ENCODE measurements at places on chromosomes 7 and 10.

GRCh38 chr7:131190581-131190980, 137.1 kb upstream of the MKLN1 start:
- no peaks in the 10 kb centered on the region for H3K27me3 ChIP-seq
- no peak for DNase-seq
- H3K27ac ChIP-seq, result no peak overlapping the region
- no peak overlapping the region for H3K4me3 ChIP-seq
- peaks cover 31% of the 10 kb centered on the region for H3K4me1 ChIP-seq
- H3K36me3 ChIP-seq, result no peaks in the 10 kb centered on the region

GRCh38 chr10:12350925-12351324, 1.6 kb downstream of the CAMK1D start:
- H3K4me3 ChIP-seq, result peak overlapping the region; percentile 72
- no peaks in the 10 kb centered on the region for H3K27me3 ChIP-seq
- peak overlapping the region; percentile 71 for H3K27ac ChIP-seq
- no peak for DNase-seq
- H3K4me1 ChIP-seq, result peaks cover 25% of the 10 kb centered on the region

DNA sequence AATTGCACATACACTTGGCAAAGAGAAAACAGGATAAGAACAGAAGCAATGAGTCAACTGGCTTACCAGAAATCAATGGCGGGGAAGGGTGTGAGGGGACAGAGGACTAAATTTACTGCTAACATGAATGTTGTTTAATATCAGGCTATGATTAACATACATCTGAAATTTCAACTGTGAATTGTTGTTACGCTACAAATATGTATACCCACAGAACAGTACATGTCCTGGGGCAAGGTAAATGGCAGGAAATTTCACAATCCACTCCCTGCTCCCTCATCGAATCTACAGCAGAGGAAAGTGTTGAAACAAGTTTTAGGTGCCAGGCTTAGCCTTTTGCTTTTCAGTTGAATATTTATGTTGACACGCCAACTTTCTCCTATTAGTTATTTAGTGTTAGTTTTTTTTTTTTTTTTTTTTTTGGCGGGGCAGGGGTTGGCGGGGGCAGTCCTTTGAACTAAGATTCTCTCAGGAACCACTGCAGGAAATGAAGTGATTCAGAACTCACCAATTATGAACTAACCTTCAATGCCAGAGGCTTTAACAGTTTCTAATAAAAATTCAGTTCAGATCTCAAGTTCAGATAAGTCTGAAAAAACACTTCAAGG, 99.0 kb downstream of the UBE2H start:
- no peak overlapping the region for H3K4me3 ChIP-seq
- no peaks in the 10 kb centered on the region for H3K36me3 ChIP-seq
- H3K27ac ChIP-seq, result no peak overlapping the region
- DNase-seq, result no peak
- H3K4me1 ChIP-seq, result peaks cover 19% of the 10 kb centered on the region

DNA sequence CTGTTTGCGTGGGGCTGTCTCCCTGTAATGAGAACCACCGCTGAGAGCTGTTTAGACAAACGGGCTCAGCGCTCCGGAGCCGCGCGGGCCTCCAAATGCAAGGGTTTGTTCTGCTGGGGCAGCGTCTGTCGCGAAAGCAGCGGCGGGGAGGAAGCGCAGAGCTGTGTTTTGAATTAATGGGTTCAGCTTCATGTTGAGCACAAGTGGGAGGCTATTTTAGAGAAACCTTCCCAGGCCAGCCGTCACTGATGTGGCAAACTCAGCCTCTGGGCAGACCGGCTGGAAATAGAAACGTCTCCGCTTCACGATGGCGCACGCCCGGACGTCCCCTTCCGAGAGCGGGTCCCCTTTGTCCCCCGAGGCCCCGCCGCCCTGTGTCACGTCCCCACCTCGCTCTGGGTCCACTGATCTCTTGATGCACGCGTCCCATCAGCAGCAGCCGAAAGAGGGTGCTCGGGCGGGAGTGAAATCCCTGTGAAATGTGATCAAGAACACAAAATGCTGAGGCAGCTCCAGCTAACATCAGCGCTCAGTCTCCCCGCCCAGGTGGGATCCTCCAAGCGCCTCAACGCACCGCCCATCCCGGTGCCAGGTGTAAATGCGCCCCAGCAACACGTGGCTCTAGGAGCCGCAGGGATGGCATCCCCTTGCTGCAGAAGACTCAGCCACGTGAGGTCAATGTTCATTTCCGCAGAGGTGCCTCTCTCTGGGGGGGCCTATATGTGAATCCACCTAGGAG, 44.9 kb downstream of the BAMBI start:
- H3K4me1 ChIP-seq, result no peaks in the 10 kb centered on the region
- no peaks in the 10 kb centered on the region for H3K36me3 ChIP-seq

DNA sequence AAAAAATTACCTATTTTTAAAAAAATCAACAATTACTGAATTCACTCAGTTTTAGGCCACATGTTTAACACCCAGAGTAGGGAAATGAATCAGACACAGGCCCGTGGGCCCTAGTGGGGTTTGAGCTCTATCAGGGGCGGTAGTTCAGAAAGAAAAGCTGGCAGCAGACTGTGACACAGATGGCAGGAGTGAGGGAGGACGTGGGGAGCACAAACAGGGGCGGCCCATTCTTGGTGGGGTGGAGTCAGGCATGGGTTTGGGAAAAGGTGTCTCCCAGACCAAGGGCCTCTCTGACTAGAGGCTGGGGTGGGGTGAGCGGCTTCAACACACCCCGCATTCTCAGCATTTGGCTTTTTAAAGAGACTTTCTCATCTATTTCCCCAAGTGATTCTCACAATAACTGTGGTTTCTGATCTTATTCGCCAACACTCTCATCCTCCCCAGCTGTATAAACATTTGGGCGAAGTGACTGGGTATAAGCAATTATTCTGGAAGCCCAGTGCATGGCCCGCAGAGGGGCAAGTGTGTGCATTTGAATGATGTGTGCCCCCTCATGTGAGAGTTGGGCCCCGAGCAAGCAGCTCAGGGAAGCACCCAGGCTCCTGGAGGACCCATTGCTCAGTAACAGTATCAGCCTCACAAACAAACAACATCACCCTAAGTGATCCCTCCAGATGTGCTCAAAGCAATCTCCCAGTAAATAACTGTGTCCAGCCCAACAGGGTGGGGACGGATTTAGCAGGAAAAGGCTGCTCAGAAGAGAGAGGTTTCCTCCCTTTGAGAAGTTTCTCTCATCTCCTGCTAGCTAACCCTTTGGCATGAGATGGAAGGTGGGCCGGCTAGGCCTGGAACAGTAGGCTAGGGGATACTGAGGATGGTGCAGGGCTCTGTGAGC, 437.6 kb upstream of the ZMIZ1 start:
- H3K27ac ChIP-seq, result no peak overlapping the region
- no peaks in the 10 kb centered on the region for H3K4me1 ChIP-seq
- no peaks in the 10 kb centered on the region for H3K36me3 ChIP-seq
- DNase-seq, result no peak
- H3K4me3 ChIP-seq, result no peak overlapping the region

- H3K27me3 ChIP-seq, result no peaks in the 10 kb centered on the region
- H3K36me3 ChIP-seq, result no peaks in the 10 kb centered on the region
- H3K4me1 ChIP-seq, result no peaks in the 10 kb centered on the region
- no peak for DNase-seq
- no peak overlapping the region for H3K27ac ChIP-seq
Measured at GRCh38 chr7:148684289-148684830, 14.3 kb upstream of the CUL1 start.

- H3K4me3 ChIP-seq, result peak overlapping the region; percentile 82
- peaks cover 42% of the 10 kb centered on the region for H3K4me1 ChIP-seq
- peak overlapping the region; percentile 79 for H3K27ac ChIP-seq
- no peaks in the 10 kb centered on the region for H3K36me3 ChIP-seq
Measured at GRCh38 chr10:30348378-30348776, 701 bp downstream of the MTPAP start.

GRCh38 chr7:15370441-15370840, 191.4 kb downstream of the AGMO start:
- H3K27me3 ChIP-seq, result no peaks in the 10 kb centered on the region
- no peak overlapping the region for H3K4me3 ChIP-seq
- H3K4me1 ChIP-seq, result no peaks in the 10 kb centered on the region
- no peak overlapping the region for H3K27ac ChIP-seq
- H3K36me3 ChIP-seq, result no peaks in the 10 kb centered on the region

GRCh38 chr10:114545071-114545470, 113.0 kb downstream of the ABLIM1 start:
- DNase-seq, result no peak
- peaks cover 88% of the 10 kb centered on the region for H3K4me1 ChIP-seq
- H3K27me3 ChIP-seq, result no peaks in the 10 kb centered on the region
- no peaks in the 10 kb centered on the region for H3K36me3 ChIP-seq

- H3K27ac ChIP-seq, result peak overlapping the region; percentile 89
- H3K4me3 ChIP-seq, result no peak overlapping the region
- peaks cover 27% of the 10 kb centered on the region for H3K36me3 ChIP-seq
- no peak for DNase-seq
- peaks cover 99% of the 10 kb centered on the region for H3K4me1 ChIP-seq
Measured at GRCh38 chr7:50356212-50356944, 51.9 kb downstream of the IKZF1 start.

GRCh38 chr7:147438216-147438615, 1152.3 kb upstream of the C7orf33 start:
- no peak overlapping the region for H3K4me3 ChIP-seq
- H3K36me3 ChIP-seq, result no peaks in the 10 kb centered on the region
- H3K27me3 ChIP-seq, result no peaks in the 10 kb centered on the region

DNA sequence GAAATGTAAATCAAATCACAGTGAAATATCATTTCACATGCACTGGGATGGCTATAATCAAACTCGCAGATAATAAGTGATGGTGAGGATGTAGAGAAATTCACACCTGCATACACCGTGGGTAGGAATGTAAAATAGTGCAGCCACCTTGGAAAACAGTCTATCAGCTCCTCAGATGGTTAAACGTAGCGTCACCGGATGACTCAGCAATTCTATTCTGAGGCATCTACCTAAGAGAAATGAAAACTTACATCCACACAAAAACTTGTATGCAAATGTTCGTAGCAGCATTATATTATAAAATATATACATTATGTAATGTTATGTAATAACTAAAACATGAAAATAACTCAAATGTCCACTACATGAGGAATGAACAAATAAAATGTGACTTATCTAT, 38.9 kb downstream of the SH3PXD2A start:
- H3K27ac ChIP-seq, result no peak overlapping the region
- no peak for DNase-seq
- no peaks in the 10 kb centered on the region for H3K4me1 ChIP-seq
- H3K4me3 ChIP-seq, result no peak overlapping the region
- no peaks in the 10 kb centered on the region for H3K27me3 ChIP-seq

DNA sequence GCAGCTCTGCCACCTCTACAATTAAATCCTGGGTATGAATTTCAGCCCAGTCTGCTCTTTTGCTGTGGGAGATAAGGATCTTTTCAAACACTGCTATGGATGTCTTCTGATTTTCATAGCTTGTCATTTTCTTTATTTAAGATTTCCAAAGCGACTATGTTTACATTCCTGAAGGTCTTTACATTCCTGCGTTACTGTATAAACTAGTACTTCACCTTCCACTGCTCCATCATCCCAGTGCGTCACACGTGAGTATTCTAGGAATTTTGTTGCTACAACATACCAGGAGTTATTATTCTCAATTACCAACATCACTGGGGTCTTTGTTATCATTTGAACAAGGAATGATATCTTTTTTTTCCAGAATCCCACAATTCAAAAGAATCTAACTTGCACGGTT, 944.7 kb downstream of the SORCS3 start:
- no peak overlapping the region for H3K27ac ChIP-seq
- DNase-seq, result no peak
- H3K4me3 ChIP-seq, result no peak overlapping the region
- no peaks in the 10 kb centered on the region for H3K36me3 ChIP-seq
- no peaks in the 10 kb centered on the region for H3K4me1 ChIP-seq

- H3K4me1 ChIP-seq, result peaks cover 30% of the 10 kb centered on the region
- no peaks in the 10 kb centered on the region for H3K27me3 ChIP-seq
- no peaks in the 10 kb centered on the region for H3K36me3 ChIP-seq
- DNase-seq, result peak; percentile 77
- peak overlapping the region; percentile 61 for H3K27ac ChIP-seq
Measured at GRCh38 chr10:31321396-31321941, 2.5 kb downstream of the ZEB1 start.

- no peak overlapping the region for H3K27ac ChIP-seq
- H3K4me3 ChIP-seq, result no peak overlapping the region
- no peaks in the 10 kb centered on the region for H3K4me1 ChIP-seq
- no peak for DNase-seq
Measured at GRCh38 chr7:82442492-82443035, 1.0 kb downstream of the CACNA2D1 start.

All from CD4-positive, alpha-beta memory T cell (primary cell).